ENCODE measurements at places on chromosomes 7 and 10.

- DNase-seq: peak; percentile 73
Observed at GRCh38 chr7:7681191-7681935, 37.0 kb downstream of the RPA3 start.

DNA sequence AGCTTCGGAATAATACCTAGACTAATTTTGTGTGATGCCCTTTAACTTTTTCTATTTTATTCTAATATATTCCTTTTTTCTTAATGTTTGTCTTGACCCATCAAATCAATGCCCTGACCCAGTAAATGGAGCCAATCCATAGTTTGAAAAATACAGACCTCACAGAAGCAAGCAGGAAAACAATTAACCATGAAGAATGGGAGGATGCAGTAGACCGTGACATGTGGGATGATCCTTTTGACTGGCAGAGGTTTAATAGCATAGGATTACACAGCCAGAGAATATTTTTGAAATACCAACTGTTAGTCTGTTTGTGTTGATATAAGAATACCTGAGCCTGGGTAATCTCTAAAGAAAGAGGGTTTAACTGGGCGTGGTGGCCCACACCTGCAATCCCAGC is 142.6 kb upstream of the NEBL start:
- no peak for DNase-seq

DNA sequence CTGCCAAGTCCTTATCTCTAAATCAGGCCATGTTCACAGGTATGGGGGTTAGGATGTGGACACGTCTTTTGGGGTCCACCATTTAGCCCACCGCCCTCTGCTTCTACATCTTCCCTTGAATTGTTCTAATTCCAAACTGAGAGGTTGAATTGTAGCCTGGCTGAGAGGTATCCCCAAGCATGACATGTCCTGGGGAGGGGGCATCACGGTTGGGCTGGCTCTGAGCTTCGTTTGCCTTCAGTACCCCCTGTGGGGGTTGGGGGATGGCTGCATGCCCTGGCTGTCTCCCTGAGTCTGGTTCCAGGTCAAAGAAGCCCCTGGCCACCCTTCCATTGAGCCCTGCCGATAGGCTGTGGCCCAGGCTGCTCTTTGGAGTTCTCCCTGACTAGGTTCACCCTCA is 204.6 kb downstream of the GLRX3 start:
- DNase-seq: no peak

DNA sequence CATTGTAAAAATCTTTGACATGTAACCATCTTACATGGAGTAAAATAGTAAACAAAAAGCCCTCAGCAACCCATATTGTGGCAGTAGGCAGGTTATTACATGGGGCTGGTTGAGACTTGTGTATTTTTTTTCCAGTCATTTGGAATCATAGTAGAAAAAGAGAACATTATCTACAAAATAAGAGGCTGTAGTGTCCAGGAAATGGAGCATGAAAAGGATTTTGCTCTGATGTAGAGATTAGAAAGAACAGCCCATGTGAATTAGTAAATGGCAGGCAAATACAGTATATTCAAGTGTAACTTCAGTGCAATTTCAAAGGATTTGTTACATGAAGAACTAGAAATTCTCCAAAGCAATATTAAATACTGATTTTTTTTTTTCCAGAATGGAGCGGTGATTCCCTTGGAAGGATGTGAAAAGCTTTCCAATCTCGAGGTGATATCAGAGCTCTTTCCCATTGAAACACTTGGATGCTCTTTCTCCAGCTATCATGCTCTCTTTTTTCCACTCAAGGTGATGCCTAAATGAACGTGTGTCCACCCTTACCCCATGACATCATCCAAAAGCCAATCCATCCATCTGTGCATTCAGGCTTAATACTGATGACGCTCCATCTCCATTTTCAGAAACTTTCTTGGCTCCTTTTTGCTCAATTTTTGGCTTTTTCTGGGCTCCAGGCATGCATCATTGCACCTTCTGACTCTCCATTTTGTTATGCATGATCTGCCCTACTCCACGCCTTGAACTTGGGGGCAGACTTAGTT is 1034.7 kb downstream of the TYW1 start:
- DNase-seq: no peak

GRCh38 chr7:100627238-100627549 is 14.2 kb downstream of the TFR2 start:
- no peak for DNase-seq

GRCh38 chr7:149859876-149860275 is 13.9 kb upstream of the ATP6V0E2 start:
- DNase-seq: no peak

DNA sequence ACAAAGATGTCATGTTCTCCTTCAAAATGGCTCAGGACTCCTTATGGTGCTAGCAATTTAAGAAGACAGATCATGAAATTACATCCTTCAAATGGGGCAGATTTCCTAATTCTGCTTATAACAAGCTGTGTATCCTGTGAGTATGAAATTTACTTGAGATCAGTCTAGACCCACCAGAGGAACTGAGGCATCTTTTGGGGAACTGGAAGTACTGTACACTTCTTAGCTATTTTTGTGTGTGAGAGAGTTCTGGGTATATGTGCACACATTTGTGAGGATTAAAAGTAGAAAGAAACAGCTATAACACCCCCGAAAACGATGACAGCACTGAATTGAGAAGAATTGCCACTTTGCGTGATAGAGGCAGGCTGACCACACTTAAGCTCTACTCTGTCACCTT is 187.0 kb upstream of the CCDC6 start:
- no peak for DNase-seq

- DNase-seq: peak; percentile 96
Observed at GRCh38 chr7:22653951-22654350, 73.0 kb upstream of the IL6 start.

- DNase-seq: no peak
Observed at GRCh38 chr7:15593382-15593781, 31.6 kb upstream of the AGMO start.

GRCh38 chr7:148850564-148850963 is 33.5 kb downstream of the EZH2 start:
- DNase-seq: no peak

GRCh38 chr7:29479301-29480200 is 84.1 kb upstream of the PRR15 start:
- no peak for DNase-seq

DNA sequence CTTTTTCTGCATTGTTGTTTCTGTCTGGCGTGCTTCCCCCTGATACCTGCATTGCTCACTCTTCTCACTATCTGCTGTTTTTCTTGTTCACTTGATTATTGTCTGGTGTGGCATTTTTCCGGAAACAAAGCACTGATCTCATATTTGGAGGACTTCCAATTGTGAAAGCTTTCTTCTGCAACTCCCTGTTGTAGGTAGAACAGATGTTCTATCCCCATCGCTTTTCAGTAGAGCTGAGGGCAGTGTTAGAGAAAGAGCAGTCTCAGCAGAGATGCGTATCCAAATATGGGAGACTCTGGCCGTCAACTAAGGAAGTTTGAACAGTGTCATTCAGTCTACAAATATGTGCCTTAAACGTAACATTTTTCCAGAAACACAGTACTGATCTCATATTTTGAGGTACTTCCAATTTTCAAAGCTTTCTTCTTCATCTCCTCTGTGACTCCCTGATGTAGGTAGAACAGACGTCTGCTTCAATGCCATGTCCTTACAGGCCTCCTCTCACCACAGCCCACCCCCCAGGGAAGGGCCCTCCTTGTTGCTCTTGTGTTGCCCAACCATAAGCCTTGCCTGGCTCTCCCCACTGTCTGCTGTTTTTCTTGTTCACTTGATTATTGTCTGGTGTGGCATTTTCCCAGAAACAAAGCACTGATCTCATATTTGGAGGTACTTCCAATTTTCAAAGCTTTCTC is 27.1 kb upstream of the GJD4 start:
- no peak for DNase-seq
